ENCODE measurements at places on chromosomes 6 and 20.

DNA sequence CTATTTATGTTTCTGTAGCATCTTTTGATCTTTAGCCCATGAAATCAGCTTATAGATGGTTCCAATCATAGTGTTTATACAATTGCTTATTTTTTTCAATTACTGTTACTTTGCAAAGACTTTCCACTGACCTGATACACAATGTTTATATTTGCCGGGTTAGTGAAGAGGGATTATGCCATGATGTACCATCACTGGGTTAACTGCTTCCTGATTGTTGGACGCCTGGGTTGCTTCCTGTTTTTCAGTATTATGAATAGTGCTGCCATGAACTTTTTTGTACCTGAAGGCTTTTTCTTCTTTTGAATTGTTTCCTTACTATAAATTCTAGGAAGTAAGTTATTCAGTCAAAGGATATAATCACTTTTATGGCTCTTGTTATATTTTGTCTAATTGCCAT, 6.9 kb downstream of the MANBAL start:
- H3K4me3 ChIP-seq = no peak overlapping the region
- H3K27ac ChIP-seq = peak overlapping the region; percentile 13
- peaks cover 53% of the 10 kb centered on the region for H3K4me1 ChIP-seq
- no peaks in the 10 kb centered on the region for H3K27me3 ChIP-seq
- no peak for DNase-seq
- H3K36me3 ChIP-seq = peaks cover 77% of the 10 kb centered on the region

- no peak overlapping the region for H3K4me3 ChIP-seq
- no peak overlapping the region for H3K27ac ChIP-seq
- DNase-seq = no peak
- peaks cover 4% of the 10 kb centered on the region for H3K36me3 ChIP-seq
- H3K27me3 ChIP-seq = no peaks in the 10 kb centered on the region
These were observed 192.2 kb downstream of the FARS2 start for GRCh38 chr6:5453546-5453945.

- H3K36me3 ChIP-seq = no peaks in the 10 kb centered on the region
- H3K27ac ChIP-seq = no peak overlapping the region
- no peak overlapping the region for H3K4me3 ChIP-seq
- no peaks in the 10 kb centered on the region for H3K4me1 ChIP-seq
- DNase-seq = no peak
These were observed 162.3 kb upstream of the PDE10A start for GRCh38 chr6:165825256-165825815.

DNA sequence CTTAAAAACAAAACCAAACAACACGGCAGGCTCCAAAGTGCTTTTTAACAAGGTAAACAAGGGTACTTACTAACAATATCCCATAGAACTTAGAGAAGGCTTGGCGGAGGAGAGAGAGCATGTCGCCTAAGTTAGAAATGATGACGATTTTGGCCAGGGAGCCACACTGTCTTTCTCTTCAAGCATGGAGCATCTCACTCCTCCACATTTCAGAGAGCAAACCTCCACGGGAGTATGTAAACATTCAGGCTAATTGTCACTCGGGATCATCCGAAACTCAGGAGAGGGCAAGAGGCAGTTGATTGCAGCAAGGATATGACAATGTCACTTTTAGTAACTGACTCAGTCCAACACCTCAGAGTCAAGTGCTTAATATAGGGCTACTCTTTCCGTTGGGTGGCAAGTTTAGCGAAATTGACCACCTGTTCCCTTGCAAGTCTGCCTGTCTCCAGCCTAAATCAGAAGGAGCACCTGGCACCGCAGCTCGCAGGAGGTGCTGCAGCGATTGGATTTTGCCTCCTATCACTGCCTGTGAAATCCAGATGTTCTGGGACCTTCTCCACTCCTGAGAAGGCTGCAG, 65.8 kb upstream of the RPS6KA2 start:
- no peak overlapping the region for H3K4me3 ChIP-seq
- no peaks in the 10 kb centered on the region for H3K4me1 ChIP-seq
- H3K27ac ChIP-seq = no peak overlapping the region

DNA sequence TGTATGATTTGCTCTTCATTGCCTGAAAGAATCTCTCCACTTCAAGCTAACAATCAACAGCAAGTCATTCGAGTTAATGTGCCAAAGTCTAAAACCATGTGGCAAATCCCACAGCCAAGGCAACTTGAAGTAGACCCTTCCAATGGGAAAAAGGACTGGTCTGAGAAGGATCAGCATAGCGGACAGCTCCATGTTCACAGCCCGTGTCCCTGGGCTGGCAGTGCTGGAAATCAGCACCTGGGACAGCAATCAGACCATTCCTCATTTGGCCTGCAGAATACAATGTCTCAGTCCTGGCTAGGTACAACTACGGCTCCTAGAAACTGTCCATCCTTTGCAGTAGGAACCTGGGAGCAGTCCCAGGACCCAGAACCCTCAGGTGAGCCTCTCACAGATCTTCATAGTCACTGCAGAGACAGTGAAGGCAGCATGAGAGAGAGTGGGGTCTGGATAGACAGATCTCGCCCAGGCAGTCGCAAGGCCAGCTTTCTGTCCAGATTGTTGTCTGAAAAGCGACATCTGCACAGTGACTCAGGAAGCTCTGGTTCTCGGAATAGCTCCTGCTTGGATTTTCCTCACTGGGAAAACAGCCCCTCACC, 1.1 kb downstream of the GJA10 start:
- H3K4me3 ChIP-seq = no peak overlapping the region
- peaks cover 44% of the 10 kb centered on the region for H3K27me3 ChIP-seq
- no peak overlapping the region for H3K27ac ChIP-seq
- peaks cover 3% of the 10 kb centered on the region for H3K4me1 ChIP-seq
- H3K36me3 ChIP-seq = no peaks in the 10 kb centered on the region

DNA sequence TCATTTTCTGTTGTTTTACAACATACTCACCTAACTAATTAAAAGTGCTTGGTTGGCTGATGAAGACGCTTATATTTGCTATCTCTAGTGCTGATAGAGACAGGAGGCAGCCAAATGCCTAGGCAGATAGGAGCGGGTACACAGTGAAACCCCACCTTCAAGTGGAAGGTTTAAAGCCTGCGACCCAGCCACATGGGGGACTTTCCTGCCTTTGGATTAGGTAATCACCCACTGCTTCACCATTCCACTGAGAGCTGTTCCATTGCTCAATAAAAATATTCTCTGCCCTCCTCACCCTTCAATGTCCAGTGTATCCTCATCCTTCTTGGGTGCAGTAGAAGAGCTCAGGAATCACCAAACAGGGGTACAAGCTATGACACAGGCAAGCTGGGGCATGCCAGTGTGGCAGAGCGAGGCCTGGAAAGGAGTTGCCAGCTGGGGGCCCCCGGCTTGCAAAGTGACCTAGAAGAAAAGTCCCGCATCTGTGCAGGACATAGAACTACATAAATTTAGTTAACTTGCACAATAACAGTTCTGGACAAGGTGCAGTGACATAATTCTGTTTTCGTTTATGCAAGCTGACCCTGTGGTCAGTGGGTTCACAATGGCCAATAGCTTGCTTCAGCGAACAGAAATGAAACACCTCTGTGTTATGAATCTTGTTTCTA, 112.0 kb upstream of the MLIP start:
- H3K27ac ChIP-seq = no peak overlapping the region
- H3K4me1 ChIP-seq = peaks cover 2% of the 10 kb centered on the region
- no peaks in the 10 kb centered on the region for H3K36me3 ChIP-seq

DNA sequence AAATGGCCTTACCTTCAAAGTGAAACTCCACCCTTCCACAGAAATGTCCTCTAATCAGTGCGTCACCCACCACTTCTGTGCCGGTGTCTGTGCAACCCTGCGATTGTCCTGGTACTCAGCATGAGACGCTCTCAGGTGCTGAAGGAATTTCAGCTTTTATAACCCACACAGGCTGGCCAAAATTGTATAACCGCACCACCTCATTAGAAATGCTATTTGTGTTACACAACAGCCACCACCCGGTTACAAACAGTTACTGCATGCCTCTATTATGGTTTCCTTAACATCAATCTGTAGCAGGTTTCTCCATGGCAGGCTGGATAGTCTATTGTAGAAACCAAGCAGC, 51.5 kb downstream of the SLC23A2 start:
- peaks cover 54% of the 10 kb centered on the region for H3K36me3 ChIP-seq
- no peaks in the 10 kb centered on the region for H3K27me3 ChIP-seq
- peaks cover 41% of the 10 kb centered on the region for H3K4me1 ChIP-seq
- DNase-seq = no peak

DNA sequence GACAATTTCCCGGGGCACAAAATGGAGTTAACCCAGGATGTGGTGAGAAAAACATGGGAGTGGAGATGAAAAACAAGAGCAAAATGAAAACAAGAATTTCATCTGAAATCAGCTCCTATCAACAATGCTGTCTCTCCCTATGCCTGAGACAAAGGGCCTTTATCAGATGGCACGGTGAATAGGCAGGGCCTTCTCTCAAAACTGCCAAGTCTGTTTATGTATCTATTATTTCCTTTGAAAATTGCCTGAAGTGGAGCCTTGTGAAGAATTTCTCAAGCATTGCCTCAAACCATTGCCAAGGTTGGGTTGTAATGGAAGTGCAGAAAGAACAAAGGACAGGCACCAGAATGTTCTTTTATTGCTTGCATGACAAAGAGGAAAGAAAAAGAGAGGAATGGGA, 74.7 kb downstream of the BTBD3 start:
- H3K4me1 ChIP-seq = no peaks in the 10 kb centered on the region
- H3K27me3 ChIP-seq = no peaks in the 10 kb centered on the region
- H3K27ac ChIP-seq = no peak overlapping the region
- H3K36me3 ChIP-seq = no peaks in the 10 kb centered on the region
- H3K4me3 ChIP-seq = no peak overlapping the region
- no peak for DNase-seq

DNA sequence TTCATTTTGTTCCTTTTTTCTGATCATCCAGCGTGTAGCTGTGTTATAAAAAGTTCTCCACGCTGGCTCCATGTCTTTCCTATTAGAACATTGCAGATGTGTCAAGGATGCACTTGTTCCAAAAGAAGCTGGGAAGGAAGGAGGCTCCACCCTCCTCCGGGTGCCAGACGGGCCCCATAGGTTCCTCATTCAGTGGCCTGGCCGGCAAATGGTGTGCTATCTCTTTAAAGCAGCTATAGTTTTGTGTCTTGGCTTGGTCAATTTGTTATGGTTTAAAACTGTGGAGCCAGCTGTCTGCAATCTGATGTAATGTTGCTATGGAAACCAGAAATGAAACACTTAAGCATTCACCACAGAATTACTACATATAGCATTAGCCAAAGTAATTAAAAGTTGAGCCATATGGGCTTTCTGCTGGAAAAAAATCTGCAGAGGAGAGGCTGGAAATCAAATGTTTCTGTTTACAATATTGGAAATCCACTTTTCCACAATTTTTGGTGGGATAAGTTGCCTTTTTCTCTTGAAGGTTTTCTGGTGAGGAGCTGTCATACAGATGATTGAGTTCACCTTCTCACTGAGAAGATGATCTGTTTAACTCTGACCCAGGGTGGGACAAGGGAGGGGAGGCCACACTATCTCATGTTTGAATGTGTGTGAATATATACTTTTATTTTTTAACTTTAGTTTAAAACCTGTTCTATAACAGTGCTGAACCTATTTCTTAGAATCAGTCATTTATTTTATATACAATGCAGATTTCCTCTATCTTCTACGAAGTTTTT, 167.4 kb downstream of the SASH1 start:
- peaks cover 45% of the 10 kb centered on the region for H3K27me3 ChIP-seq
- no peak overlapping the region for H3K27ac ChIP-seq
- DNase-seq = no peak

GRCh38 chr6:155765275-155766194, 309.9 kb upstream of the NOX3 start:
- H3K4me1 ChIP-seq = no peaks in the 10 kb centered on the region
- H3K4me3 ChIP-seq = no peak overlapping the region
- DNase-seq = no peak

DNA sequence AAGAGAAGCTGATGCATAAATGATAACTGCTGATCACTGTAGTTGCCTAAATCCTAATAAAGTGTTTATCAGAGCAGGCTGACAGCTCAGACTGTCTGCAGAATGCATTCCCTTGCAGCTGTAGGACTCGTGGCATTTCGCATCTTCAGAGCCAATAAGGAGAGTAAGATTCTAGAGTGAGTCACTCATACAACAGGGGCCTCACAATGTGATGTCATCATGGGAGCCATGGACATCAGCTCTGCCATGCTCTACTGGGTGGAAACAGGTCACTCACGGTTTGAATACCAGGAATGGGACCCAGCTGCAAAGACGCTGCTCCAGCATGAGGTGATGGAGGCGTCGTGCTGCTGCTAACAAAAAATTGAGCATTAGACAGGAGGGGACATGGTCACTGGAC, 7.4 kb downstream of the FAM209B start:
- H3K36me3 ChIP-seq = no peaks in the 10 kb centered on the region
- H3K27me3 ChIP-seq = no peaks in the 10 kb centered on the region
- no peak for DNase-seq
- H3K4me1 ChIP-seq = no peaks in the 10 kb centered on the region

- peaks cover 12% of the 10 kb centered on the region for H3K27me3 ChIP-seq
- no peak for DNase-seq
- no peak overlapping the region for H3K4me3 ChIP-seq
- H3K27ac ChIP-seq = no peak overlapping the region
- no peaks in the 10 kb centered on the region for H3K4me1 ChIP-seq
- H3K36me3 ChIP-seq = no peaks in the 10 kb centered on the region
These were observed 363.9 kb downstream of the PREX1 start for GRCh38 chr20:48463916-48464315.

DNA sequence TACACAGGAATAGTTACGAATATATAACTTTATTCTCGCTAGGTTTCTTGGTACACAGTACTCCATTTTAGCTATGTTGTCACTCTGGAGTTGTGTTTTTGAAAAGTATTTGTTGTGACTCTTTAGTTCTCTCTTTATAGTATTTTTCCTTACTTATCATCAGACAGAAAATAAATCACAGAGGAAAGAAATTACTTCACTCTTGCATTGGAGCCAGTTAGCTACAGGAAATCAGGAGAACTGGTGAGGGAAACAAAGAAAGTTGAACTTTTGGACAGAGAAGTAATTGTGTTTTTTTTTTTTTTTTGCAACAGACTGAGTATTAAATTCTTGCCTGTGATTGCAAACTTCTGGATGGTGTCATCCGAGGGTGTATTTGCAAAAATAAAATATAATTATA, 33.9 kb downstream of the DSE start:
- H3K36me3 ChIP-seq = no peaks in the 10 kb centered on the region
- peaks cover 6% of the 10 kb centered on the region for H3K4me1 ChIP-seq

GRCh38 chr20:2005831-2006426, 12.1 kb upstream of the PDYN start:
- no peak overlapping the region for H3K27ac ChIP-seq
- DNase-seq = peak; percentile 64
- no peaks in the 10 kb centered on the region for H3K4me1 ChIP-seq
- no peak overlapping the region for H3K4me3 ChIP-seq
- peaks cover 57% of the 10 kb centered on the region for H3K27me3 ChIP-seq

DNA sequence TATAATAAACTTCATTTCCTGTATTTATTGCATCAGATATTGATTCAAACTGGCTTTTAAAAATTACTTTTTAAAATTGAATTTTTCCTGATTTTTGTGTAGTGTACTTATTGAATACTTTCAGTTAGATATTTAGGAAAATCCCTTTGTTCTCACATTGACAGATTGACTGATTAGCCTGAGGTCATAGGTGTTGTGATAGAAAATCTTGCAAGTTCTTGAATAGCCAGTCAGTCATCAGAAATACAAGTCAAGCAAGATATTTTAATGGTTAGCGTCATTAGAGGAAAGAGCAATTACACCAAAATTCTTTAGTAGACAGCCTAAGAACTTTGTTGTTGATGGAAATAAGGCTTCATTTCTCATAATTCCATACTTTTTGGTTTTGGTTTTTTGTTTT, 3.4 kb upstream of the TMEM30A start:
- no peak overlapping the region for H3K27ac ChIP-seq
- no peak overlapping the region for H3K4me3 ChIP-seq
- DNase-seq = no peak
- H3K27me3 ChIP-seq = no peaks in the 10 kb centered on the region
- H3K36me3 ChIP-seq = peaks cover 23% of the 10 kb centered on the region

All from activated T-cell treated with anti-CD3 and anti-CD28 coated beads, Interleukin-2, amount 50 U/mL, for 24 hours (primary cell).